ENCODE measurements at places on chromosomes 3 and 15. TPM values are rescaled to one million over a fixed set of nuclear protein-coding genes. Genes with fewer than 3 reads are reported as not detected.

- DNase-seq: no peak
These were observed 20.3 kb upstream of the NR2E3 start for GRCh38 chr15:71790081-71790480.

The RPL22L1 gene
- 24.3 TPM for total RNA-seq

DNA sequence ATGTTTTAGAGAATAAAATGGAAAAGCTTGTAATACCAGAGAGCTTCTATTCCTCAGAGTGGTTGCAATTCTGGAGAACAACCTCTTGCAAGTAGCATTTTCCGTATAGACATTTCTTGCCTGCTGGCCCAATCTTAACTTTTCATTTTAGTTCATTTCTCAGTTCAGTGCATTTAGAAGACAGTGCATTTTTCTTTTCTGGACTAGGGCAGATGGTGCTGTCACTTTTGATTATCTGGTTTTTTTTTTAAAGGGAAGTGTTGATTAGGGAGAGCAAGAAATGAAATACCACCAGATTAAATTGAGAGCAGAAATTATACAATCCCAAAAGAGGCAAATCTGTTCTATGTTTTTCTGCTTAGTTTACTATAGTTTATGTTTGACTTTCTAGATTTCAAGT lies 172.7 kb downstream of the GHSR start:
- no peak for DNase-seq

- no peak for DNase-seq
These were observed 91.4 kb downstream of the SMAD3 start for GRCh38 chr15:67156834-67157233.

GRCh38 chr3:128352326-128352725 lies 114.4 kb downstream of the DNAJB8 start:
- no peak for DNase-seq

DNA sequence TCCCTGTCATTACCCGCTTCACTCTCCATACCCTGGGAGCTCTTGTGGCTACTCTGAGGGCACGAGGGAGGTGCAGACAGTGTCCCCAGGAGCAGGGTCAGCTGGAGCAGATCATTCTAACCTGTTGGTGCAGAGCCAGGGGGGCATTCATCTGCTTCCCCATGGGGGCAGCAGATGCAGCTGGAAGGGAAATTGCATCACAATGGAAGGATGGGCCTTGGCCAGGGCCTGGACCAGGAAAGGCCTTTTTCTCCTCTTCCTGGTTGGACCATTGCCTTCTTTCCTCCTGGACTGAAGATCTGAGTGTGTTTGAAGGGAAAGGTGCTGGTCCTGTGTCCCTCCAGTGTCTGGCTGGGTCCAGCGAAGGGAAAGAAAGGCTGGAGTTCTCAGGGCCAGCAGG lies 55.7 kb downstream of the EPHB1 start:
- DNase-seq: no peak

DNA sequence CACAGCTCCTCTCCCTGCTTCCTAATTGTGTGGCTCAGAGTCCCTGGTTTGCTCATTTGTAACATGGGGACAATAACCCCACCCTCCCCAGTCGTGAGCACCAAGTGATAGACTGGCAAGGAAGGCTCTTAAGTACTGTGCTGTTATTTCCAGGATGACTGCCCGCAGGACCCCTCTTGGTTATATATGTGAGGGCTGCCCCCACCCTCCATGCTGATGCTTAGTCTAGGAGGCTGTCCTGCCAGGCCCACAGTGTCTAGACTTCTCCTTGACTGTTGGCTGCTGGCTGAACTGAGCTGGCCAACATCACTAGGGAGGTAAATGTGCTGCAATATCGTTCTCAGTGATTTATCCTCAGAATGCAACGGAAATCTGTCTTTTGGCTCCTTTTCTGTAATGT lies 45.1 kb downstream of the RAB11A start:
- DNase-seq: no peak

The HYAL1 gene
- total RNA-seq: 7.0 TPM

DNA sequence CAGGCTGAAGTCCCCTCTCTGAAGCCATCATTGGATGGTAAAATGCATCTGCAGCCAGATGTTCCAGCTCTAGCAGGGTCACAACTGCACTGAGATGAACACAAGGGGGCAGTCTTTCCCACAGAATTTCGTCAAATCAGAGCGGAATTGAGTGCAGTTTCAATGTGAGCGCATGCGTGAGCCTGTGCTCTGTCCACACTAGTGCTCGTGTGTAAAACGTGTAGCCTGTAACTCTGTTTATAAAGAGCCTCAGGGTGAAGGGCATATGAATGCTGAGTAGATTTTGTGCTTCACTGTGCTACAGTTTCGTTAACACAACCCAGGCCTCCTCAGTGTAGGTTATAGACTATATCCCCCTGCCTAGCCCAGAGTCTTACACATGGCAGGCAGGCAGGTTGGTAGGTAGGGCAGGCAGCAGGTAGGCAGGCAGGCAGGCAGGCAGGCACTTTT lies 92.7 kb upstream of the GOLGA6L4 start:
- peak; percentile 53 for DNase-seq

- DNase-seq: peak; percentile 57
These were observed 45.1 kb downstream of the APH1B start for GRCh38 chr15:63322541-63322940.

GRCh38 chr3:58625196-58625824 lies 41.3 kb downstream of the FAM3D start:
- DNase-seq: no peak

The PLCB2 gene
- total RNA-seq: 21.8 TPM

GRCh38 chr3:185210621-185211142 lies 43.2 kb downstream of the EHHADH start:
- DNase-seq: no peak

DNA sequence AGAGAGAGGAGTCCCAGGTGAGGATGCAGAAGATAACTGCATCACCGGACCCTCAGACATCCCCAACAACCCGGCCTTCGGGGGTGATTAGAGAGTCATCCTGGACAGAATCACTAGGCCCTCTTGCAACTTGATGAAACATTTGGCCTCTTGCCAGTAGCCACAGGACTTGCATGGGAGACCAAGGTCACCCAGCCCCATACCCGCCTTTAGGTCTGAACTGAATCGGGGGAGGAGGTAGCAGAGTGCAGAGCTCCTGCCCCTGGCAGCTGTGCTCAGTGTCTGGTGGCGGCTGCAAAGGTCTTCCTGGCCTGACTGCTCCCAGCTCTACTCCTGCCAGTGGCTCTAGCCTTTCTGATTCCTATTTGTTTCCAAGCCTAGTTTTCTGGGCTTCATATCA lies 12.4 kb downstream of the PIF1 start:
- DNase-seq: no peak

DNA sequence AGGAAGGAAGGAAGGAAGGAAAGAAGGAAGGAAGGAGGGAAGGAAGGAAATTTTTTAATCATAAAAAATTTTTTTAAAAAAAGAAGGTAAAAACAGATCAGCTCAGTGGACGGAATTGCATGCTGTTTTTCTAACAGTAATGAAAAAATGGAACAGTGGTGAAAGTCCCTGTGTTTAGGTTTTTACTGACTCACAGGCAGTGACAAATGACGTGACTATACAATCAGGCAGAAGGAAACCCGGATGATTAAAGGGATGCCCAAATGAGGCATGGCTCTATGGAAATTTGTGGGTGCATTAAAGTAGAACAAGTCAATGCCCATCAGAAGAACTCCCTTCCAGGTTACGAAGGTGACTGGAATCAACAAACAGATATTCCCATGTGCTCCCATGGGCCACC lies 135.0 kb downstream of the IMPG2 start:
- no peak for DNase-seq

- peak; percentile 27 for DNase-seq
These were observed 768 bp downstream of the UBXN7 start for GRCh38 chr3:196431181-196432136.
